AG09309 (cell line): ENCODE measurements at places on chromosomes 4 and X.

GRCh38 chr4:24988776-24989175, 42.0 kb downstream of the LGI2 start:
- peak; percentile 18 for DNase-seq

DNA sequence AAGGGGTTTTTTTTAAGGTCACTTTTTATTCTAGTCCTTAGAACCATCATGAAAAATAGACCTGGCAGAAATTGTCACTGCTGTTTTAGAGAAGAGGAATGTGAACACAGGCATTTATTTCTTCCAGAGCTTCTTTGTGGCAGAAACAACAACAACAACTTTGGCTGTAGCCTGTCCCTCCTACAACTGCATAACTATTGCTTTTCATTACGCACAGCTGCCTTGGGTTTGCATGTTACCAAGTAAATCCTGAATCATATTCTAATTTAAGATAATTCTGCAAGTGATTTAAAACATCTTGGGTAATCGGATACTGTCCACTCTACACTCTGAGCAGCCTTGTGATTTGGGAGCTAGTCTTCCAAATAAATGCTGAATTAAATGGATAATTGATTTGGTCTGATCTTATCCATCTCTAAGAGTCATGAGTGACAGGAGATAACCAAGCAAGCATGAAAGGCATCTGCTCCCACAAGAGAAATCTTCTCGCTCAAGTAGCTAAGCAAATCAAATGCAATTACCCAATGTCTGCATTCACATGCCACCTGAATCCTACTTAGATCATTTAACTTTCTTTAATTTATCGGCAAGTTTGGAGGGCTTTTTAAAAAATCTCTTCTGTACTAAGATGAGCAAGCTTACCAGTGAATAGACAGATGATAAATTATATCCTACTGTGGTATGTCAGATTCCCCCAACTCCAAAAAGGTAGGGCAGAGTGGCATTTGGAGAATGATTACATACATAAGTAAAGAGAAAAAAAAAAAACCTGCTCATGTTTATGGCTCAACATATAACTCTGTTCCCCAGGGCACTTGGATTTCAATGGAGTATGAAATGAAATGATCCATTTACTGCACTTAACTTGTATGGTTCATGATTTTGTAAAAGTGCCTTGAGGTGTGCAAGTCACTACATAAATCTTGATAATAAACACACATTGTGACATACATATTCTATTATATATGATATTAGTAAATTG, 73.6 kb downstream of the EGF start:
- peak; percentile 52 for DNase-seq

- no peak for DNase-seq
These were observed 83.6 kb upstream of the GUCY1A1 start for GRCh38 chr4:155582971-155583437.

GRCh38 chr4:107304699-107305286, 268.7 kb upstream of the DKK2 start:
- DNase-seq = no peak

DNA sequence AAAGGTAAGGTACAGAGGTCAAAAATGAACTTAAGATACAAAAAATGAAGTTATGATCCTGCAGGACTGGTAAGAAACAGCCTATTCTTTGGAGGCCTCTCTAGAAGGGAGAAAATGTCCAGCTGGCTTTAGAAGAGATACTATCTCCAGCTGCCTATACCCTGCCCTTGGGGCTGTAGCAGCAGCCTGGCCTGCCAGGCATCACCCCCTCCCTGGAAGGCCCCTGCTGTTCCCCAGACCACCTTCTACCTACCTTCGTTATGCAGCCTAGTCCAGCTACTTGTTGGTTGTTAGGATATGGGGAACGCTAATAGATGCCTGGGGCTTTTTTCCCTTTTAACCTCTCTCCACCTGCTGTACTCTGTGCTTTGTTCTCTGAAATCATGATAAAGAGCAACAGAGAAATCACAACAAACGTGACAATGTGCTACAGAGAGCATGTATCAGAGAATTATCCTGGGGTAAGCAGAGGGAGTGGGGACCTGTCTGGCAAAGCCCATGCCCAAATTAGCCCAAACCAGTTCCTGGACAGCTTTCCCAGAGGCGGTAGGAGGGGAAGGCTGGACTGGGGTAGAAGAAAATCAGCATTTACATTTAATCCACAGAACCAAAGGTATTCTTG, 34.5 kb downstream of the FRMD7 start:
- no peak for DNase-seq

DNA sequence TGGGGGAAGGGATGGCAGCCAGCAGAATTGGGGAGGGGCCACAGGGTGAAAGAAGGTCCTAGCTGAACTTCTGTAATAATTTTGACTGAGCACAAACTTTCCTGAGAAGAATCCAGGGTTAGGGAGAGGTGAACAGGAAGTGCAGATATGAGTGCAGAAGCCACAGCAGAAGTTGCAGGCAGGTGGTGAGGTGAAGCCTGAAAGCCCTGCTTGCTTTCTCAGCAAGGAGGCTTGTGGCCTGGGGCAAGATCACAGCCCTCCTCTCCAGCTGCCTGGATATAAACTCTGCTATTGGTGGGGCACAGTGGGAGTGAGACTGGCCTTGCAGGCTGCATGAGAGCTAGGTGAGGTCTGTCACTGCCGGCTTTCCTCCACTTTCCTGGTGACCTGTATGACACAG, 44.1 kb upstream of the UPRT start:
- DNase-seq = no peak

DNA sequence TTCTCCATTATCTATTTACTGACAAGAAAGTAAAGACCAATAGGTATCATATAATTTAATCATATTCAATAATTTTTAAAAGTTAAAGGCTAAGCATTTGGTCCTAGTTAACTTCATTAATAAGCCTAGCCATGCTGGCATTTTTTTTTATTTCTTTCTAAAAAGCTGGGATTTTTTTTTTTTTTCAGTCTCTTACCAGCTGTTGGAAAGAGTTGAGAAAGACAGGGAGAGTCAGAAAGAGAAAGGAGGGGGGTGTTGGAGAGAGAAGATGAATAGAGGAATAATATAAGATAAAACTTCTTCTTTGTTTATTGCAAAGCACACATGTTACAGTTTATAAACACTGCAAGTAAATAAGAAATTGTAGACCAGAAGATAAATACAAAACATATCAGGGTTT, 5.9 kb upstream of the NR3C2 start:
- no peak for DNase-seq

GRCh38 chr4:38733663-38734062, 49.1 kb downstream of the TLR10 start:
- DNase-seq = no peak

- no peak for DNase-seq
These were observed 22.8 kb upstream of the SH3RF1 start for GRCh38 chr4:169293343-169294176.

DNA sequence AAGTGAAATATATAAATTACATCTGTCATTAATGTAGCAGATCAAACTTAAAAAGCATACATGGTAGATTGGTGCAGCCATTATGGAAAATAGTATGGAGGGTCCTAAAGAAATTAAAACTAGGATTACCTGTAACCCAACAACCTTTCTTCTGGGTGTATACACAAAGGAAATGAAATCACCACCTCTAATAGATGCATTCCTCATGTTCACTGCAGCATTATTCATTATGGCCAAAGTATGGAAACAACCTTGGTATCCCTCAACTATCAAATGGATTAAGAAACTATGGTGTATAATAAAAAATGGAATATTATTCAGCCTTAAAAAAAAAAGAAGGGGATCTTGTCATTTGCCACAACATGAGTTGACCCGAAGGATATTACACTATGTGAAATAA, 13.7 kb downstream of the WDFY3 start:
- DNase-seq = no peak

DNA sequence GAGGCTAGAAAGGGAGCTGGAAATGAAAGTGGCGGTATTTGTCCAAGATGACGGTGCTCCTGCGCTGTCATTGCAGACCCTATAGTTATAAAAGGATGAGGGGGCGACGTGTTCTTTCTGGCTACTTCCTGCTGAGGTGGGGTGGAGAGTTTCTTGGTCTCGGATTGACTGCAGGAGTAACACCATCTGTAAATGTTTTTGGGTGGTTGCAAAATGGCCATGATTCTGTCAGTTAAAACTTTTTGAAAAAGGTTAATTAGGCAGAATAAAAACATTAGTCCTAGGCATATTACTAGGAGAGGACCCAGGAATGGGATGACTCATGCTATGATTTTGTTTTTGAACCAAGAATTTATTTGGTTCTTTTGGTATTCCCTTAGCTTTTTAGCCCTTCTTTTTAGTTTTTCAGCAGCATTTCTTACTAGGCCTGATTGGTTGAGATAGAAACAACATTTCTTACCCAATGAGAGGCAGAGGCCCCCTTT, 53.1 kb downstream of the USP11 start:
- no peak for DNase-seq

DNA sequence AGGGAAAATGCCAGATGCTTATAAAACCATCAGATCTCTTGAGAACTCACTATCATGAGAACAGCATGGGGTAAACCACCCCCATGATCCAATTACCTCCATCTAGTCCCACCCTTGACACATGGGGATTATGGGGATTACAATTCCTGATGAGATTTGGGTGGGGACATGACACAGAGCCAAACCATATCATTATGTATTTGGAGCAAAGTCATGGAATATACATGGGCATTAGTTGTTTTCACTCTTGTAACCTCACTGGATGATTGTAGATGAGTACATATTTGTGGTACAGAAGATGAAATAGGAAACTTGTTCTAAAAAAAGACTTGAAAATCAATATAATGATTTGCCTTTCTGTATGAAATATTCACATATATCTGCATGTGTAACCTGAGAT, 674.5 kb upstream of the BOD1L1 start:
- no peak for DNase-seq

DNA sequence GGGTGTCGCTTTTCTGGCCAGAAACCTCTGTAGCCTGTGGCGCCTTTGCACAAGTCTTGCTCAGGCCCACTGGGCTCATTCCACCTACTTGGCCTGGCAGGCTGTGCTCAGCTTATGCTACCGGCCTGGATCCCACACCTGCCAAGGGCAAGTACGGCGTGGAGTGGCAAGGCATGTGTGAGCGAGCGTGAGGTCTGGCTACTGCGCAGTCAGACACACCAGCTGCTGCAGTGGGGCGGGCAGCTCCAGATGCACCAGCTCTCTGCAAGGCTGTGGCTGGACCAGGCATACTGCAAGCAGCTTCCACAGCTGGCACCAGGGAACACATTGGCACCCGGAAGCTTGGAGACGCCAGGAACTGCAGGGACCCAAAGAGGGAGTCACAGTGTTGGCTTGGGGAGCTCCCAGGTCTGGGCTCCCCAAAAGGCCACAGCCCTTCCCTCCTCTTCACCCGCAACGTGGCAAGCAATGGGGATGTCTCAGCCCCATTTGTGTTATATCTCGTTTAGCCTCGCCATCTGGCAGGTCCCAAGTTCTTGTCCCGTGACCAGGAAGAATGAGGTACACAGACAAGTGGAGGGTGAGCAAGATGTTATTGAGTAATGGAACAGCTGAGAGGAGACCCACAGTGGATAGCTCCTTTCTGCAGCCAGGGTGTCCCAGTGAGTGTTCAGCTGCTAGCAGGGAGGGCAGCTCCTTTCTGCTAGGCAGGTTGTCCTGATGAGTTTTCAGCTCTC, 3.8 kb upstream of the FBXW7 start:
- no peak for DNase-seq

DNA sequence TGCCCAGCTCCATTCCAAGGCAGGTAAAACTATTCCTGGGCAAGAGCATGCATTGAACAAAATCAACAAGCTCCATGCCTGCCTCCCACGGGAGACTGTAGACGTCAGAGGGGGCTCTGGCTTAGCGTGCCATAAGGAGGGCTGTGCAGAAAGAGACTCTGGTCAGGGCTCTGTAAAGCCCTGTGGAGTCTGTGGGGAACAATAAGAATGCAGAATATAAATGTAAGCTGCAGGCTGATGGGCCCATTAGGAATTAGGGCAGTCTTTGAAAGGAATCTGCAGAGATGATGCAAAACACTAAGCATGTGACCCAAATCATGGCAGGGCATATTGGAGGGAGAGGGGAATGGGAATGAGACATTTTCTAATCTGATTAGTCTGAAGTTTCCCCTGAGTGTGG, 170.3 kb downstream of the EFHC2 start:
- DNase-seq = no peak

DNA sequence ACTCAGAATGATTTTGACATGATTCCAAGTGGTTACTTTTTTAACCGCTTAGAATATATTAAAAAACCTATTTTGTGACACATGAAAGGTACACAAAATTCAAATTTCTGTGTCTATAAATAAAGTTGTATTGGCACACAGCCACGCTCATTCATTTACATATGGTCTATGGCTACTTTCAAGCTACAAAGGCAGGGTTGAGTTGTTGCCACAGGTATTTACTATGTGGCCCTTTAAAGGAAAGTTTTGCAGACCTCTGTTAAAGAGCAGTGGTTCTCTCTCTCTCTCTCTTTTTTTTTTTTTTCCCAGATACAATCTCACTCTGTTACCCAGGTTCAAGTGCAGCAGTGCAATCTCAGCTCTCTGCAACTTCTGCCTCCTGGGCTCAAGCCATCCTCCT, 23.0 kb downstream of the GPM6B start:
- no peak for DNase-seq

DNA sequence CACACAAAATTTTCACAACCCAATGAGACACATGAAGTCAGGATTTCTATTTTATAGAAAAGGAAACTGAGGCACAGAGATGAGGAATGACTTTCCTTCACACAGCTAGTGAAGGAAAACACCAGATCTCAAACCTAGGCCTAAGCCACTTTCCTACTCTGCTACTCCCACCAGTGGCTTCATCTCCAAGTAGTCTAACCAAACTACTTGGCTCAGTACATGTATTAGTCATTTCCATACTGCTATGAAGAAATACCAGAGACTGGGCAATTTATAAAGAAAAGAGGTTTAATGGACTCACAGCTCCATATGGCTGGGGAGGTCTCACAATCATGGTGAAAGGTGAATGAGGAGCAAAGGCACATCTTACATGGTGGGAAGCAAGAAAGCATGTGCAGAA, 196.6 kb downstream of the EVC2 start:
- DNase-seq = no peak

GRCh38 chrX:54473993-54474859, 21.8 kb downstream of the FGD1 start:
- no peak for DNase-seq

GRCh38 chr4:6892190-6892908, 17.3 kb upstream of the TBC1D14 start:
- DNase-seq = no peak

DNA sequence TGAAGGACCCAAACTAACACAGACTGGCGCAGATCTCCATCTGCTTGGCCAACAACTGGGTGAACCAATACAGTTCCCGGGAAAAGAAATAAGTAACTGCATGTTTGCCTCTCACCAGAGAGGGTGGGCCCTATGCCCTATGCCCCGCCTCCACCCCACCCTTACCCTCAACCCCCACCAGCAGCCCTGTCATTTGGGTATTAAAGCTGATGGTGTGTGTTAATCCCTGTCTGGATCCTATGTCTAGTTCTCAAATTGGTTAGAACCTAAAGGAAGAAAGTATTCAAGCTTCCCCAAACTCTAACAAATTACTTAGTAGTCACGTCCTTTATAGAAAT, 19.0 kb downstream of the SMPX start:
- no peak for DNase-seq

- DNase-seq = no peak
These were observed 49.7 kb upstream of the ANKRD17 start for GRCh38 chr4:73308286-73308685.
